ENCODE measurements at places on chromosomes 6 and 20. TPM values are rescaled to one million over a fixed set of nuclear protein-coding genes. Genes with fewer than 3 reads are reported as not detected.

RFX6 gene
- total RNA-seq: not detected

TRDN gene
- total RNA-seq: not detected

GRIK2 gene
- total RNA-seq: 0.34 TPM

ANKRD66 gene
- total RNA-seq: not detected

All from nasal cavity respiratory epithelium epithelial cell of viscerocranial mucosa (primary cell).